Stimulated activated CD4-positive, alpha-beta T cell treated with anti-CD3 and anti-CD28 coated beads, Interleukin-4, amount 100 ng/mL, for 4 hours (primary cell): ENCODE measurements at places on chromosomes 2 and 18.

DNA sequence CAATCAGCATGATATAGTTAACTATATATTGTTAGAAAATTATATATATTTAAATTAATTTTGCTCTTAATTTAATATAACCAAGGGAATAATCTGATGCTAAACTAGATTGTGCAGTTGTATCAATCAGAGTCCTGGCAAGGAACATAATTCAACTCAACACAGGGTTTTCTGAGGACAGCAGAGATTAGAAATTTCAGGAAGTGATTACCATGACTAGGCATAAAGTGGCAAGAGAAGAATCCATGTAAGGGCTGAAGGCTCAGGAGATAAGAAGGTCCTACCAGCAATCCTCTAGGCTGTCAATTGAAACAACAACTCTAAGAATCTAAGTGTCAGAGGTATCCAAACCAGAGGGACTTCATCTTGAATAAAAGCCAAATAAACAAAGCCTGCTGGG lies 807.8 kb downstream of the DSC3 start:
- DNase-seq, result no peak

GRCh38 chr2:3177891-3178577 lies 199.6 kb downstream of the EIPR1 start:
- no peak for DNase-seq

- no peak for DNase-seq
These were observed 75.2 kb upstream of the CD302 start for GRCh38 chr2:159873258-159873657.

GRCh38 chr2:158519481-158519880 lies 62.7 kb downstream of the PKP4 start:
- DNase-seq, result no peak

DNA sequence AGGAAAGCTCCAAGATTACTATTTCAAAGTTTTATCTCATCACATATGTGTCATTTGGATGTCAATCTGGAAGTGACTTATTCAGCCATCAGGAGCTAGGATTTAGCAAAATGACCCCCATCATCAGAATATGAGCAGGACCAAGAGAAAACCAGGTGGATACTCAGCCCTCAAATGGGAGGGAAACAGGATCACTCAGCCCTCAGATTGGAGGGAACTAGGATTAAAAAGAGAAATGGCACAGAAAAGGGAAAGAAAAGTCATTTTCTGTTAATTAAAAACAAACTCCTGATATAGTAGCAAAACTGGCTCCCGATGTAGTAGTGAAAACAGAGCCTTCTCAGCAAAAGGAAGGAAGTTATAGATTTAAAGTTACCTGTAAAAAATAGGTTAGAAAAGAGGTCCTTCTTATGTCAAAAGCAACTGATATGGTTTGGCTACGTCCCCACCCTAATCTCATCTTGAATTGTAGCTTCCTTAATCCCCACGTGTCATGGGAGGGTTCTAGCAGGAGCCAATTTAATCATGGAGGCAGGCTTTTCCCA lies 69.0 kb upstream of the MYCN start:
- DNase-seq, result no peak

DNA sequence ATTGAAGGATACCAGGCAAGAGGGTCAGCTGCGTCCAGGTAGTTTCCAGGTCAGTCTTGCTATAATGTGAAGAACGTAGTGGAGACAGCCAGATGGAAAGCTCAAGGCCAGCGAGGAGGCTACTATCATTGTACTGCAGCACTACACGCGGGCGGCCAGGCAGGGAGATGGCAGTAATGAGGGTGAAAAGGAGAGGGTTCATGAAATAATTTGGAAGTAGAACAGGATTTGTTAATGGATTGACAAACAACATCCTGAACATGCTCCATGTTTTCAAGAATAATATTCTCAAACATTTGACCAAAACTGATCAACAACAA lies 17.1 kb downstream of the SPIRE1 start:
- no peak for DNase-seq

DNA sequence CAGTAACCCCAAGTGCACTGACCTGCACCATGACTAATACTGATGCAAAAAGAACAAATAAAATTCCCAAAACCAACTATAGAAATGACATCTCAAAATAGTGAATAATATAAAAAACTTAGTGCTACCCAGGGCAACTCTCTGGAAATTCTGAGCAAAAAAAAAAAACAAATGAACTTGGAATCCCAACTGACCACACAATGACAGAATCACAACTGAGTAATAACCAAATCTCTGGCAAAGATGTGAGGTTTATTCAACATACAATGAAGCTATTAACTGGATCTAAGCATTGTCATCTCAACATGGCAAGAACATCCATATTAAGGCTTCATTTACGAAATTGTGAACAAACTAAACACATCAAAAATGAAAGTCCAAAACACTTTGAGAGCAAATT lies 22.7 kb downstream of the EXOC6B start:
- DNase-seq, result no peak

DNA sequence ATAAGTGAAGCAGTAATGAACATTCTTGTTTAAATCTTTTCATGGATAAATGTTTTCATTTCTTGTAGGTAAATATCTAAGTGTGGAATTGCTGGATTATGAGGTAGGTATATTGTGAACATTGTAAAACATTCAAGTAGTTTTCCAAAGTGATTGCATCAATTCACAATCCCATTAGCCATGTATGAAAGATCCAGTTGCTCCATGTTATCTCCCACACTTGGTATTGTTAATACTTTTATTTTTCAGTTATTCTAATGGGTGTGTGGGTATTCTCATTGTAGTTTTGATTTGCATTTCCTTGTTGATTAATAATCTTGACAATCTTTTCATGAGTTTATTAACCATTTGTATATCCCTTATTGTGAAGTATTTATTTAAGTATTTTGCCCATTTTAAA lies 50.3 kb downstream of the MAIP1 start:
- DNase-seq, result no peak

DNA sequence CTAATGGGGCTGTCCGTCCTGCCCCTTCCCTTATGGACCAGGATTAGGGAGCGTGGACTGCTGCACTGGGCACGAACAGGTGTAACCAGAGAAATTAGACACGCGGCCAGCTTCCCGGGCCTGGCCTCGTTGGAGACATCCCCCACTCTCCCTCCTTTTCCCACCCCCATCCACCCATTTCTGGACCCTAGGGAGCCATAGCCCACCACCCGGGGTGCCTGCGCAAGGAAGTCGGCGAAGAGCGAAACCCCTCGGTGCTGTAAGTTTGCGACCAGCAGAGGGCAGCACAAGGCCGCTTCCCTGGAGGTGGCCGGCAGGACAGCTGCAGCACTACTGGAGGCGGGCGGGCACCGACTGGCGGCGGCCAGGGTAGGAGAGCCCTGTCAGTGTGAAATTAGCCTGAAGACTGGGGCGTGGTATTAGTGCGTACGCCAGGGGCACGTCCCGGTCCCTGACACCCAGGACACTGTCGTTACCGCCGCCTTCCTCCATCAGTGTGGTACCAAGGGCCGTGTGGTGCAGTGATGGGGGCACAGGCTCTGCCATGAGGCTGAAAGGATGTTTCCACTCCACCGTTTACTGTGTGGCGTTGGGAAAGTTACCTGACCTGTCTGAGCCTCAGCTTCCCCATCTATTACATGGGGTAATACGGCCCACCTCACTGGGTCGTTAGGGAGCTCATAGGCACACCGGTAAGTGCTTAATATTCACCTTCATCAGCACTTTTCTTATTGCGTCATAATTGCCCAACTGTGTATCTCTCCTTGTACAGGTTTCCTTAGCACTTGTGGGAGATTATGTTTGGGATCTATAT lies 36.0 kb upstream of the CD207 start:
- DNase-seq, result peak; percentile 83

GRCh38 chr2:138071720-138072719 lies 107.7 kb downstream of the HNMT start:
- no peak for DNase-seq

DNA sequence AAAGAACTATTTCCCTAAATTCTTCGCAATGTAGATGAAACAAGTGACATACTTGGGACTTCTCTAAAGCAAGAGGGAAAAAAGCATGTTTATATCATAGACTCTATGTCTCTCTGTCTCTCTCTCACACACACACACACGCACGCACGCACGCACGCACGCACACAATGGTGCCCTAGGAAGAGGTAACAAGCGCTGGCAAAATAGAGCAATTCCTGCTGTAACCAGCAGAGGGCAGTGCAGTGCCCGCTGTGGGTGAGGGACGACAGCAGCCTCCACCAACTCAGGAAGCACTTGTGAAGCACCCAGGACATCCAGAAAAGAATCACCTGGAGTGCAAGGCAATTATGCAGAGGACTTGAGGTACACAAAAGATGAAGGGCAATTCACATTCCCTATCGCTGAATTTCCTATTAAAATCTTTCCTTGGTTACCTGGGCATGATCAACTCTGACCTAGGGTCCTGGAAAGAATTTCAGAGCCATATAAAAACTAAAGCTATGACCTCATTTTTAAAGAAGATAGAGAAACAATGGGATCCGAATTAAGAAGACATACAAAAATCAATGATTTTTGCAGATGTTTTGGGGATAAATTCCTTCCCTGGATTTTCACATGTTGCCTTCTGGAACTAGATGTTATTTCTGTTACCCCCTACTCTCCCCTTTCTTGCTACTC lies 166.4 kb downstream of the PDE11A start:
- peak; percentile 35 for DNase-seq

DNA sequence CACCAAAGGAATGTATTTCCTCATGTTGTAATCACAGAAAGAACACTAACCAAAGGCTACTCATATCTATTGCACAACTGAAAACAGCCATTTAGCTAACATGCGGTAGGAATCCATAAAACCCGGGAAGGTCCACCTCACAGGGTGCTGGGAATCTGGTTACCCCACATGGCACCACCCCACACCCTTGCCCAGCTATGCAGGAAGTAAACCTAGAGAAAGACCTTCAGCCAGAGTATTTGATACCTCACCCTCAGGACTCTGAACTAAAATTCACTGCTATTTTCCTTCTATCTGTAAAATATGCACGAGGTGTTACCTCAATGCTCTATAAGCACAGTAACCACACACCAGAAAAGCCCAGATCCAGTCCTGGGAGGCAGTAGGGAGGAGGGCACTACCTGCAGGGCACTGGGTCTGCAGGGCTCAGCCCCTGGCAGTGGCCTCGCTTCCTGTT lies 45.8 kb downstream of the PTPN2 start:
- no peak for DNase-seq

DNA sequence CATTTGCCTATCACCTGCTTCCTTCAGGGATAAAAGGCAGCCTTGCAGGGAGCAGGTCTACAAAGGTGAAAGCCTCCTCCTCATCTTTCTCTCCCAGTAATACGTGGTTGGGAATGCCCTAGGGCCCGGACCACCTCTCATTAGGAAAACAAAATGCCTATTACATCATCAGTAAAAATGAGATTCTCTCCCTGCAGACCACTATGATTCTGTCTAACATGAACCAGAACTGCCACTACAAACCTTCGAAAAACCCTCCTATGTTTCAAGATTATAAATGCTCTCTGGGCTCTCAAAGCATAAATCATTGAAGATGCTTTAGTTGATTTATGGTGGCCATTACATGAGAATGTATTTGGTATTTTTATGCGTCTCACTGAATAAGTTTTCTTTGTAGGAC lies 108.4 kb upstream of the ARL5A start:
- no peak for DNase-seq

DNA sequence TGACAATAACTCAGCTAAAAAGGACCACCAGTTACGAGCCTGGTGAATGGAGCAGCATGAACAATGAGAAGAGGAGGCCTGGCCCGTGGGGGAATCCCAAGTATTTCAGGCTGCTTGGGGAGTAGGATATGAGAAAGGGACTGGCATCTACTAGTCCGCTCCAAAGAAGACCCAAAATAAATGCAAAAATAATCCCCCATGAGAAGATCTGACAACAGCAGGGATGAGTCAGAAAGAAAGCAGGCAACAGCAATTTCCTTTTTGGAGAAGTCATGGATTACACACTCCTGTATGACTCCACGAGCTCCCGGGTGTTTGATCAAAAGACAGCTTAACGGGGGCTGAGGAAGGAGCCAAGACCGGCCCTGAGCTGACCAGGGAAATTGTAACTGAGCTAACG lies 111.4 kb downstream of the SOX11 start:
- no peak for DNase-seq

DNA sequence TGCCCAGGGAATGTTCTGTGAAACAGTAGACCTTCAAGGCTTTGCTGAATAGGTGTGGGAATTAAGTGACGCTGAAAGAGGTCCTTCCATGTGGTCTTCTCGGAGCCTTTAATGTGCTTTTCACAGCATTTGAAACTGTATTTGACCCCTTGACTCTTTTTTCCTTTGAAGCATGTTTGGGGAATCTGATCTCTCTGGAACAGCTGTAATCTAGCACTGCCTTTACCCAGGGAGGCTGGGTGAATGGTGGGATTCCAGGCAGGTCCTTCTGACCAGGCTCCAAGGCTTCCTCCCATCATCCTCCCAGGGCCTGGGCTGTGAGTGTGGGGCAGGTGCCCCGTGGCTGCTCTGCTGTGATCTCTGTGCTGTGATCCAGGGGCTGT lies 4.2 kb downstream of the ZAP70 start:
- DNase-seq, result no peak

DNA sequence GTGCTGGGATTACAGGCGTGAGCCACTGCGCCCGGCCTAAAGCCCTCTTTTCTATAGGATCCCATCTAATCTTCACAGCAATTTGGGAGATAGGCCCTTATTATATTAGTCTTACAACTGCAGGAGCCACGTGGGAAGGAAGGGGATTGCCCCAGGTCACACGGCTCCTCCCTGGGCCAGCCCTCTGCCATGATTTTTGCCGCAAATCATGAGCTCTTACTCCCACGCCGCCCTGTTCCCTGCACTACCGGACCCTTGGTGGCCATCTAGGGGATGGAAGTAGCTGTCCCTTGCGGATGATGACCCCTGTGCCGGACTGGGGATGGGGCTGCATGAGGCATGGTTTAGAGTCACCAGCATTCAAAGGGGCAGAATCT lies 28.4 kb upstream of the PTMA start:
- no peak for DNase-seq

GRCh38 chr2:191926671-191927070 lies 79.8 kb upstream of the CAVIN2 start:
- DNase-seq, result no peak

DNA sequence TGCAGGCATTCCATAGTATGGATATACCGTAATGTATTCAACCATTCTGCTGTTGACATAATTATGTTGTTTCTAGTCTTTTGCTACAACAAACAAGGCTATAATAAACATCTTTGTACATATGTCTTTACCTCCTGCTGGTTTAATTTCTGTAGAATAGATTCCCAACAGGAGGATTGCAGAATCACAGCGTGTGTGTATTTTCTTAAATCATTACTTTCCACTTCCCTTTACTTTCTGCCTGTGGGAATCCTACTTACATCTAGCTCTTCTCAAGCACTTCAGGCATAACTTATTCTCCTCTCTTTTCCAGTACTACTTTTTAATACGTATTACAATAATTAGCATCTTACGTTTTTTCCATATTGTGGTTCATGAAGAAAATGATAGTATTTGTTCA lies 13.0 kb upstream of the RIOK3 start:
- no peak for DNase-seq

GRCh38 chr18:62596145-62597005 lies 73.5 kb downstream of the ZCCHC2 start:
- no peak for DNase-seq
